ENCODE measurements at places on chromosomes 11 and 22. TPM values are rescaled to one million over a fixed set of nuclear protein-coding genes. Genes with fewer than 3 reads are reported as not detected.
A peak's percentile ranks its signal among the peaks of the same experiment; 100 is the strongest.

Gene NXPE4
- polyA plus RNA-seq = not detected

DNA sequence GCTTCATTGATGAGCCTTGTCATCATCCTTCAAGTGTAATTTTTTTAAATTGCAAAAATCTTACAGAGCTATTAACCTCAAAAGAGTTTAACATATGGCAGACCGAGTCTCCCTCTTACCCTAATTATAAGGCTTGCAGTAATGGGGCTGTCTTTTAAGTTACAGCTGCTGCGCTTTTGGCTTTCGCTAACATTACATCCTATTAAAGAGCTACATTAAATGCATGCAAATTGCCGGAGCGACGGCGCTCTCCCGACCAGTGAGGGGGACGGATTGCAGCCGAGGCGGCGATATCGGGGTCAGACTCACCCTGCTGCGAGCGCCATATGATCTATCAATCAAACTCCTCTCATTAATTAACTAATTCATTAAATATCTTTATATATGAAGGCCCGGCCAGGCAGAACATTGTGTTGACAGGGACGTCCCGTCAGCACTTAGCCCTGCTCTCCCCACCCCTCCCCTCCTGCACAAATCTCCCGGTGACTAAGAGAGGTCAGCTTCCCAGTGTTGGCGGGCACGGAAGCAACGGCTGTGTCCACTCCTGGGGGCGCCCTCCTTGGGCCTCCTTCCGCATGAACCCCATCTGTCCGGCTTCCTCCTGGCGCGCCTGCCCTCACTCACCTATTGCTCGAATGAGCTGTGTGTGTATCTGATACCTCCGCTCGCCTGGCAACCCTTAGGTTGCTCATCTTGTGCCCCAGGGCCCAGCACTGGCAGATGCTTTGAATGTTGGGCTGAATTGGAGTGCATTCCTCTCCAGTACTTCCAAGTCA is 156.0 kb upstream of the CADM1 start:
- no peak overlapping the region for H3K27ac ChIP-seq
- H3K4me3 ChIP-seq = no peak overlapping the region
- H3K4me1 ChIP-seq = no peaks in the 10 kb centered on the region
- H3K27me3 ChIP-seq = no peaks in the 10 kb centered on the region

DNA sequence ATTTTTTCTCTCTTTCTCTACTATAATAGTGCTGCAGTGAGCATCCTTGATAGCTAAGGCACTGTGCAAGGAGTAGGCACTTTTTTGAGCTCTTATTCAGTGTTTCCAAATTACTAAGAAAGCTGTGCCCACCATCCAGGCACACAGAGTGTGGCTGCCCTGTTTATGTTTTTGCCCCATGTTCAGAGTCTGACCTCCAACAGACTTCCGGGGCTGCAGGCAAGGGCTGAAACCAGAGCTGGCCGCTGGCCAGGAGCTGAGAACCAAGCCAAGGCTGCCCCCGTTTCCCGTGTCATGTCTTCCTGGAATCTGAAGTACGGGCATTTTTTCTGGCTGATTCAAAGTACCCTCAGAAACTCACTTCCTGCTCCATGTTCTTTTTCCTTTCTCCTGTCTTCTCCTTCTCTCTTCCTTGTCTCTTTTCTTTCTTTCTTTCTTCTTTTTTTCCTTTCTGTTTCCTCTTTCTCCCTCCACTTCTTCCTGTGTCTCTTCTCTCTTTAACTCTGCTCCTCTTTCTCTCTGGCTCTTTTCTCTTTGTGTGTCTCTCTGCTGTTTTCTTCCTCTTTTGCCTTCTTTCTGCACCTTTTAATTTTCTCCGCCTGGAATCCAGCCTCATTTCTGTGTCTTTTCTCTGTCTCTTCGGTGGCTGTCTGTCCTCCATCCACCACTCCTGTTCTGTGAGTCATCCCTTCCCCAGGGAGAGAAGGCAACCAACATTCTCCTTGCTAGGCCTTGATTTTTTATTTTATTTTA is 17.0 kb upstream of the KCTD14 start:
- peak; percentile 84 for DNase-seq
- H3K27me3 ChIP-seq = no peaks in the 10 kb centered on the region
- peak overlapping the region; percentile 54 for H3K4me3 ChIP-seq
- H3K36me3 ChIP-seq = no peaks in the 10 kb centered on the region
- H3K27ac ChIP-seq = peak overlapping the region; percentile 100
- H3K4me1 ChIP-seq = peaks cover 27% of the 10 kb centered on the region

DNA sequence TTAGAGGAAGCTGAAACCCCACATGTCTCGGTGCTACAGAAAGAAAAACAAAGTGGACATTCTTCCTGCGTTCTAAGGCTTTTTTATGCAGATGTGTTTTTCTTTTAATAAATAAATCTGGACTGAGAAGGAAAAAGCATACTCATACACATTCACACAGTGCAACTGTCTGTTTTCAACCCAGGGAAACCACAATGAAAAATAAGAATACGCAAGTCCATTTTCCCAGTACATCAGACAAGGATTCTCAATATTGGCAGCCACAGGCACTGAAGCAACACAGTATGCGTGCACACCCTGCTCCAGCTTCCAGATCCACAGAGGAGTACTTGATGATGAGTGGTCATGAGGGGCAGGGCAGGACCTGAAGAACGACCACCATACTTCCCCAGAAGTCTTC is 86.9 kb downstream of the ETS1 start:
- H3K27ac ChIP-seq = no peak overlapping the region
- H3K27me3 ChIP-seq = no peaks in the 10 kb centered on the region
- no peaks in the 10 kb centered on the region for H3K36me3 ChIP-seq
- no peak overlapping the region for H3K4me3 ChIP-seq
- no peak for DNase-seq

DNA sequence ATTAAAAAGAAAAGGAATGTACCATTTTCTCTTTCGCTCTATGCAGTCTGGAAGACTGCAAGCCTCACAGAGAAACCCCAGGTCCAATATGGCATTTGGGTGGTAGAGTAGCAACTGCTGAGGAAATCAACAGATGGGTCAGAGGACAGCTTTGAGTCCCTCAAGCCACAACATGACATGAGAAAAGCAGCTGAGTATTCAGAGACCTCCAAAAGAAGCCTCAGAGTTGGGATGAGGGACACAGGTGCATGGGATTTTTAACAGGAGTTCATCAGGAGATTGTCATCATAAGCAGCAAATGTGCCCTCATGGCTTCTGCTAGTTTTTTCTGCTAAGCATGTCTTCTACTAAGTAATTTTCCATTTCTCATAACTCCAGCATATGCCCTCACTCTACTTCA is 111.6 kb downstream of the BLID start:
- no peak overlapping the region for H3K27ac ChIP-seq
- H3K36me3 ChIP-seq = no peaks in the 10 kb centered on the region
- H3K4me1 ChIP-seq = no peaks in the 10 kb centered on the region
- DNase-seq = no peak
- H3K4me3 ChIP-seq = no peak overlapping the region

- no peak overlapping the region for H3K4me3 ChIP-seq
- H3K4me1 ChIP-seq = no peaks in the 10 kb centered on the region
- no peaks in the 10 kb centered on the region for H3K36me3 ChIP-seq
- DNase-seq = no peak
- H3K27ac ChIP-seq = no peak overlapping the region
- H3K27me3 ChIP-seq = no peaks in the 10 kb centered on the region
These were observed 279.4 kb downstream of the LARGE1 start for GRCh38 chr22:33640900-33641299.

- H3K36me3 ChIP-seq = no peaks in the 10 kb centered on the region
- H3K4me1 ChIP-seq = peaks cover 15% of the 10 kb centered on the region
- H3K27me3 ChIP-seq = no peaks in the 10 kb centered on the region
- H3K27ac ChIP-seq = no peak overlapping the region
- peak; percentile 19 for DNase-seq
These were observed 237.3 kb upstream of the NCAM1 start for GRCh38 chr11:112723676-112724495.

- peak; percentile 97 for DNase-seq
- no peaks in the 10 kb centered on the region for H3K36me3 ChIP-seq
- no peaks in the 10 kb centered on the region for H3K4me1 ChIP-seq
- H3K27ac ChIP-seq = no peak within 1 kb of the TSS
- H3K4me3 ChIP-seq = peak within 1 kb of the TSS; percentile 93
- H3K27me3 ChIP-seq = peaks cover under 1% of the 10 kb centered on the region
These were observed at the start of gene NRXN2 for GRCh38 chr11:64723117-64723906. TSS of gene NRXN2 (minus strand) at chr11:64723197. CDS start at chr11:64713699, 9,498 bp downstream.

GRCh38 chr11:130512662-130513061 is 64.2 kb downstream of the ADAMTS15 start:
- no peaks in the 10 kb centered on the region for H3K27me3 ChIP-seq
- no peak for DNase-seq
- no peak overlapping the region for H3K27ac ChIP-seq
- H3K4me1 ChIP-seq = no peaks in the 10 kb centered on the region
